ENCODE measurements at places on chromosomes 5 and 9. TPM values are rescaled to one million over a fixed set of nuclear protein-coding genes. Genes with fewer than 3 reads are reported as not detected.

DNA sequence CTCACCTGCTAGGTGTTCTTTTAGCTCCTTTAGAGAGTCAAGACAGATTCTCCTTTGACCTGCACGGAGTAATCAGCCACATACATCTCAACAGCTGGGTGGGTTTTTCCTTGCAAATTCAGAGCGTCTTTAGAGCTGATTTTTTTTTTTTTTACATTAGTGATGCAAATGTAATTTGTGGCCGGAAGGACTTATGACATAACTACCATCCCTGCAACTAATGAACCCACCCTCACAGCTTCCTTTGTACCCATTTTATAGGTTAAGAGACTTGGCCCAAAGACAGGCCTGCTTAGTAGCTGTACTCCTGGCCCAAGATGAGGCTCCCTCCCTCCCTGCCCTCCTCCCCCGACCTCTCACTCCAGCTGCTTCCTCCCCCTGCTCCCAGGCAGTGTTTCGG is 69.9 kb upstream of the NIPAL4 start:
- no peak for DNase-seq

DNA sequence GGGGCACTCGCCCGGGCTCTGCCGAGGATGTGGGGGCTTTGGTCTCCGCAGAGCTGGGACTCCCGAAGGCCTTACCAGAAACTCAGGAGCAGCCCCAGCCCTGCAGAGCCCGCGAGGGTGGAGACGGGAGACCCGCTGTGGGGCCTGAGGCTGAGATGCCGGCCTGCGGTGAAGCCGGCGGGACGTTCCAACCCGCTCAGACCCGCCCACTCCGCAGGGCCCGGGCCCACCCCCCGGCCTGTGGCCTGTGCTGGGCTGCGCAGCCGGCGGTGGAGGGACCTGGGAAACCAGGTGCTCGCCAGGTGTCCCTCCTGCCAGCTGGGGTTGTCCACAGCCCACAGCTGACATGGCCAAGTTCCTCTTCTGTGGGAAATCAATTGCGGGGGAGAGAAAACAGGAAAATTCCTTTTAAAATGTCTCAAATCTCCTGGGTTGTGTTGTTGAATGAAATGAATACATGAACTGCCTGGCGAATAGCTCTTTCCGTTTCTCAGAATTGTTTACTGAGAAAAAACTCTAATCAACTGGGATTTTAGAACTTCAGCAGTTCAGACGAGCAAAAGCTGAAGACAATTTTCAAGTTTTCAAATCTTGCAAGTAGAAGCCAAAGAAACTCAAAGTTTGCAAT is 49.0 kb upstream of the IRX4 start:
- no peak for DNase-seq

GRCh38 chr9:115596021-115596745 is 478.2 kb upstream of the TNC start:
- no peak for DNase-seq

DNA sequence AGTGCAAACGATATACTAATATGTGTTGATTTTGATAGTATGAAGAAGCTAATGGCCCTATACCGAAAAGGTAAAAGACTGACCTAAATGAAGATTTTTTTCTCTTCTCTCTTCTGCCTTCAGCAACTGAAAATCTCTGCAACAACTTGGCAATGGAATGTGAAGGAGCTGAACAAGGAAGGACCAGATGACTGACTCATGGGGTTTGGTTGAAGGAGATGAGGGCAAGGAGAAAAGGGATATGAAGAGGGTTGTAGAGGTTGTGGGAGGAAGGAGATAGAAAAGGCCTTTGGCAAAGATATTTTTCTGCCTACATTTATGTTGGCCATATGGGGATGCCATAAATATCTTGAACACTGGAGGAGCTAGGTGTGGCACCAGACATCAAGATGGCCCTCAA is 129.7 kb upstream of the CHD1 start:
- no peak for DNase-seq

DNA sequence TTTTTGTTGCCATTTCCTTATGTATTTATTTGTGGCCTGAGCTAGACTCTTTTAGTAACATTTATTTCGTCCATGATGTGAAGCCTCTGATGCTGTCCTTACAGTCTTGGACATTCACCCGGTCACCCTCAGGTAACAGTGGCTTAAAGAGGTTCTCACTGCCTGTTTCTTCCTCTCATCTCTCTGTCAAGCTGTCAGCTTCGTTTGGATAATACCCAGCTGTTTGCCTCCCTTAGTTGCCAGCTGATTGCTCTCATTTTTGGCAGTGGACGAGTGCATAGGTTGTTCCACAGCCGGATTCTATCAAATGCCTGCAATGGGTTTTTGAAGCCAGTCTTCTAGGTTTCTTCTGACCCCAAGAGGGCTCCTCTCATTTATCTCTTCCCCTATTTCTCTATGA is 427.7 kb downstream of the MED10 start:
- DNase-seq, result no peak

DNA sequence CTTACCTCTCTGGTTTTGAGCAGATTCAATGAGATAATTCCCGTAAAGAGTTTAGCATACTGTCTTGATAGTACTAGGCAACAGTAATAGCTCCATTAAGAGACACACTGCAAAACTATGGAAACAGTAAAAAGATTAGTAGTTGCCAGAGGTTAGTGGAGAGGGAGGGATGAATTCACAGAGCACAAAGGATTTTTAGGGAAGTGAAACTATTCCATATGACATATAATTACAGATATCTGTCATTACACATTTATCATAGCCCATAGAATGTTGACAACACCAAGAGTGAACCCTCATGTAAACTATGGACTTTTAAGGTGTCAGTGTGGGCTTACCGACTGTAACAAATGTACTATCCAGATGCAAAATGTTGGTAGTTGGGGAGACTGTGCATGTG is 176.4 kb upstream of the PLCXD3 start:
- no peak for DNase-seq

DNA sequence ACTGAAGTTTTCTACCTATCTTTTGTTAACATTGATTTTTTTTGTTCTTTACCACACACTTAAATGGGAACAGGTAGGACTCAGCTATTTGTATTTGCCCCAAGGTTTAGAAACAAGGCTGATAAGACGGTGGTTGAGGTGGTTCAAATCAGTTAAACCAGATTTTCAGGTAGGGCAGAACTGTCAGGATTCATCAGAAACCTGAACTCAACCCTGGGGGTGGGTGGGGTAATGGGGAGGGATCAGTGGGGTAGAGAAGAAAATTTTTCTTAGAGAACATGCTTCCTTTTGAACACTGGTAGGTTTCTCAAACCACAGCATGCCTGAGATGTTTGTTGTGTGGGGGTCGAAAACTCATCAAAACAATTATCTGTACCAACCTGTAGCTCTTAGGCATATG is 113.0 kb downstream of the BASP1 start:
- DNase-seq, result no peak

GRCh38 chr5:53481159-53481886 is 894 bp downstream of the FST start:
- DNase-seq, result no peak

- DNase-seq, result no peak
Observed at GRCh38 chr5:163988566-163988965, 483.1 kb downstream of the MAT2B start.

DNA sequence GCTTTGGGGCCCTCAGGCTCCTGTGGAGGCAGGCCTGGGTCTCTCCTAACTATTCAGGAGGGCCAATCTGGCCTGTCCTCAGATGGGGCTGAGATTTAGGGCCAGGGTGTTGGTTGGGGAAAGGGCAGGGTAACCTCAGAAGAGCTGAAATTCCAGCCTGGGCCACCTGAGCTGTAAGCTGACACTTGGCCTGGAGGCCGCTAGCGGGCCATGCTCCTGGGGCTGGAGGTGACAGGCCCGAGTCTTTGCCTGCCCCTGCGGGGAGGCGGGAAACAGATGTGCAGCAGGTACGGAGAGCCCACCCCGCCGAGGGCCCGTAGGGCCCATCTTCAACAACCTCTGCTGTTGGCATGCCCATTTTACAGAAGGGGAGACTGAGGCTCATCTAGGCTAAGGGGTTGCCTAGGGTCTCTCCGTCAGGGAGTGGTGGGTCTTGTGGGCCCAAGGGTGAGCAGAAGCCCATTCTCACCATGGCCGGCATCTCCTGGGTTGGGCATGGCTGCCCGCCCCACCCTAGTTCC is 69.5 kb downstream of the RXRA start:
- no peak for DNase-seq

- no peak for DNase-seq
Observed at GRCh38 chr5:73096239-73096575, 24.2 kb upstream of the TMEM171 start.

PCDHGA1 gene
- total RNA-seq, result 0.44 TPM

ADGRD2 gene
- total RNA-seq, result not detected

IFNA14 gene
- total RNA-seq, result not detected

CDH10 gene
- under 0.01 TPM for total RNA-seq
